ENCODE measurements at places on chromosomes 4 and X. TPM values are rescaled to one million over a fixed set of nuclear protein-coding genes. Genes with fewer than 3 reads are reported as not detected.
A peak's percentile ranks its signal among the peaks of the same experiment; 100 is the strongest.

- no peaks in the 10 kb centered on the region for H3K4me1 ChIP-seq
- no peak overlapping the region for H3K4me3 ChIP-seq
- H3K36me3 ChIP-seq = no peaks in the 10 kb centered on the region
- no peaks in the 10 kb centered on the region for H3K27me3 ChIP-seq
- no peak for DNase-seq
- H3K27ac ChIP-seq = no peak overlapping the region
Measured at GRCh38 chr4:168336837-168337549, 18.4 kb upstream of the DDX60 start.

DNA sequence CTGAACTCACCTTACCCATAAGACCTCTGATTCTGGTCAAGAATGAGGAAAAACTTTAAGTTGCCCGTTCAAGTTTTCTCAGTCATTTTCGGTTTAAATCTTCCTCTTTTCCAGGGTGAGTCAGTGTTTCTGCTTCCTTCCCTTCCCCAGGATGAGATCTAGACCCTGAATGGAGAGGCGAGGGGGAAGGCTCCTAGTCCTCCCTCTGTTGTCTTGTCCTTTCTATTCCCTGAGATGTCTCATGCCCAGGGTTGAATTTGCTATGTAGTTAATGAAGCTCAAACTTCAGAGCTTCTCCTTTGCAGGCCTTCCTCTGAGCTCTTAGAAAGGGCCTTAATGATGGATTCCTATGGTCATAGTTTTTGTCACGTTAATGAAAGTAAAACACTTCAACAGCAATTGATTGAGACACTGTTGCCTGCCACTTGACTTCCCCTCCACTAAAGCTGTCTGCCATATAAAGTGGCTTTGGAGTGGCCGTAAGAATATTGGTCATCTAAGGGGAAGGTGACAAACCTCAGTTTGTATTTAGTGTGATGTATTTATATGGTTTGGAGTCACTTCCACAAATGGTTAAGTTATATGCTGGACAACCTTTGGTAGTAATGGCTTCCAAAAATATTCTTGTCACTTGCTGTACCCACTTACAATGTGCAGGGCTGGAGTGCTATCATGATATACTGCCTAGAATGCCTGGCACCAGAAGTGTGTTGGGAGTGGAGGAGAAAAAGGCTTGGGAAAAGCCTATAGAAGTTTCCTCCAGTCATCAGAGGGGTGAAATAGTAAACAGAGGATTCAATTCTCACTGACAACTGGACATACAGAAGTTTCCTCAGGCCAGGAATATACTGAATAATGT lies 24.3 kb upstream of the GPRIN3 start:
- H3K27ac ChIP-seq = peak overlapping the region; percentile 56

- H3K27ac ChIP-seq = no peak overlapping the region
- H3K4me1 ChIP-seq = no peaks in the 10 kb centered on the region
- H3K27me3 ChIP-seq = peaks cover 6% of the 10 kb centered on the region
- H3K36me3 ChIP-seq = no peaks in the 10 kb centered on the region
- DNase-seq = no peak
Measured at GRCh38 chr4:114077610-114078009, 98.2 kb upstream of the ARSJ start.

- H3K4me3 ChIP-seq = peak overlapping the region; percentile 57
- peak overlapping the region; percentile 73 for H3K27ac ChIP-seq
- DNase-seq = no peak
Measured at GRCh38 chrX:44997888-44998287, 124.9 kb downstream of the KDM6A start.

DNA sequence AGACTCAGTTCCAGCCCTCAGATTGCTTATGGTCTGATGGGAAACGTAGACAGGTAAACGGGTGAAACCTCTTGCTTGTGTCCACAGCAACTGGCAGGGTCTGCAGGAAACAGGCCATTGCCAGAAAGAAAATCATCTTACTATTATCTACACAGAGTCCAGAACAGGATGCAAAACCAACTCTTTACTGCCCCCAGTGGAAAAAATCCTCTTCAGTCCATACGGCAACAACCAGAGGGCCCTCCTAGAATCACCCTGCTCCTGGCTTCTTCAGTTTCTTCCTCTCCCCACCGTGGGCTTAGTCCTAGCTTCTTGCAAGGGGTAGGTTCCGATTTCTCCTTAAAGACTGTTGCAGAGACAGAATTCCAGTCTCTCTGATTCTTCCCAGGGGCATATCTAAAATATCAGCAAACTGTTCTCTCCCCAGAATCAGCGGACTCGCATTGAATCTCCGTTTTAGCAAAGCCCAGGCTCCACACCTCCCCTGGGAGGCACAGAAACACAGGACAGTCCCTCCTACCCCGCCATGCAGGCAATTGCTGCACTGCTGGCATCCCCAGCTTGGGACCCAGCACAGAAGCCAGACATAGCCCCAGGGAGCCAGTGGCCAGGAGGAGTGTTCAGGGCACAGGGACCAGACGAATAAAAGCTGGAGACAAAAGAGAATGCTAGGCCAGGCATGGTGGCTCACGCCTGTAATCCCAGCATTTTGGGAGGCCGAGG lies 41.0 kb upstream of the SH3RF1 start:
- H3K4me3 ChIP-seq = no peak overlapping the region
- H3K27ac ChIP-seq = no peak overlapping the region
- no peaks in the 10 kb centered on the region for H3K36me3 ChIP-seq
- H3K4me1 ChIP-seq = no peaks in the 10 kb centered on the region

DNA sequence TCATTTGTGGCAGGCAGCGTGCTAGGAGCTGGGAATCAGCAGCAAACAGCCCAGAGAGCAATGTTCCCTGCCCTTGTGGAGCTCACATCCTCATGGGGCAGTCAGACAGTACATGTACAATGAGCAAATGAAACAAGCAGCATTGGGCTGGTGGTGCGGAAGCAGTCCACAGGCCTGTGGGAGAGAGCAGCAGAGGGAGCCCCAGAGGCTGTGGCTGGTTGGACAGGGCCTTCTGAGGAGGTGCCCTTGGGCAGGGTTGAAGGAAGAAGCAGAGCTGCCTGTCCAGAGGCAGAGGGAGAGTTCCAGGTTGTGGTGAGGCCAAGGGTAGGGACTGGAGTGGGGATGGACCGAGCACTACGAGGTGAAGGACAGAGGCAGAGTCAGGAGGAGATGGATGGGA lies 22.5 kb downstream of the MMGT1 start:
- no peak overlapping the region for H3K27ac ChIP-seq
- H3K4me3 ChIP-seq = no peak overlapping the region
- DNase-seq = no peak
- H3K36me3 ChIP-seq = no peaks in the 10 kb centered on the region
- H3K27me3 ChIP-seq = no peaks in the 10 kb centered on the region

DNA sequence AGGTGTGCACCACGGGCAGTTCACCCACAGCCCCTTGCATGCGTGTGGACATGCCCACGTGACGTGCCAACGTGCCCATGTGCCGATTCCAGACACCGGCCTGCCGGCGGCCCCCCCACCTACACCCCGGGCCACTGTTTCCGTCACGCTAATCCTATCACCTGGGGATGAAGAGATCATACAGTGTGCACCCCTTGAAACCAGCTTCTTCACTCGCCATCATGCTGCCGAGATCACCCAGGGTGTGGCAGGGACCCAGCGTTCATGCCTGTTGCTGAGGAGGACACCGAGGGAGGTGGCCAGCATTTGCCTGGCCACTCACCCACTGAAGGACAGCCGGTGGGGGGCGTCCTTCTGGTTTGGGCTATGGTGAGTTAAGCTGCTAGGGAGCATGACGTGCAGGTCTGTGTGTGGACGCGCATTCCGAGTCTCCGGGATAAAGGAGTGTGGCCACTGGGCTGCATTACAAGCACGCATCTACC lies 14.1 kb downstream of the CTBP1 start:
- H3K27ac ChIP-seq = no peak overlapping the region
- no peak overlapping the region for H3K4me3 ChIP-seq
- H3K36me3 ChIP-seq = peaks cover 79% of the 10 kb centered on the region
- no peaks in the 10 kb centered on the region for H3K27me3 ChIP-seq
- peaks cover 7% of the 10 kb centered on the region for H3K4me1 ChIP-seq
- no peak for DNase-seq

GRCh38 chr4:150464523-150464922 lies 117.4 kb upstream of the MAB21L2 start:
- H3K36me3 ChIP-seq = peaks cover 46% of the 10 kb centered on the region
- no peaks in the 10 kb centered on the region for H3K4me1 ChIP-seq

- H3K36me3 ChIP-seq = peaks cover 19% of the 10 kb centered on the region
- no peaks in the 10 kb centered on the region for H3K27me3 ChIP-seq
- H3K4me3 ChIP-seq = no peak overlapping the region
- DNase-seq = no peak
- peak overlapping the region; percentile 31 for H3K27ac ChIP-seq
- H3K4me1 ChIP-seq = peaks cover 18% of the 10 kb centered on the region
Measured at GRCh38 chr4:82905205-82905604, 4.7 kb downstream of the THAP9 start.

- H3K36me3 ChIP-seq = no peaks in the 10 kb centered on the region
- H3K27me3 ChIP-seq = no peaks in the 10 kb centered on the region
- H3K27ac ChIP-seq = no peak overlapping the region
- no peak for DNase-seq
Measured at GRCh38 chr4:98945297-98945850, 16.4 kb upstream of the EIF4E start.

DNA sequence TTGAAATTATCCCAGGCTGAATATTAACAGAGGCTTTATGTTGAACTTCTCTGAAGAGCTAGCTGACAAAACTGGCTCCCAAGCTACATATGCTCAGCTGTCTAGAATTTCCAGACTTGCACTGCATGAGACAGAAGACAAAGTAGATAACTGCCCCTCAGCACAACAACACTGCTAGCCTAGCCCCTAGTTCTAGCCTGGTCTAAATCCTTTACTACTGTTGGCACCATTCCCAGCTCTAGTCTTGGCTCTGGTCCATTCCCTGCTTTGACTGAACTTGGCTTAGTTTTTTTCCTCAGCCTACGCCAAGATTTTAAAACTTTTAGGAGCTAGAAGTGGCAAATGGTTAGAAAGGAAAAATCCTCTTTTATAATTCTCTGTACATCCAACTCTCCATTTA lies 7.6 kb upstream of the OPHN1 start:
- no peak for DNase-seq
- H3K36me3 ChIP-seq = no peaks in the 10 kb centered on the region
- H3K27me3 ChIP-seq = no peaks in the 10 kb centered on the region
- H3K4me1 ChIP-seq = no peaks in the 10 kb centered on the region

FGFR3 gene
- 0.10 TPM for total RNA-seq

LRIT3 gene
- total RNA-seq = 0.22 TPM

SASH3 gene
- total RNA-seq = 209 TPM

AREG gene
- 2.2 TPM for total RNA-seq

MAGEB17 gene
- not detected for total RNA-seq

All from activated B cell treated with CpG ODN at 0.5 μM for 24 hours (primary cell).